CD4-positive, alpha-beta memory T cell (primary cell): ENCODE measurements at places on chromosomes 2 and 18.
A peak's percentile ranks its signal among the peaks of the same experiment; 100 is the strongest.

- no peak for DNase-seq
Measured at GRCh38 chr2:190794377-190794776, 86.2 kb upstream of the GLS start.

- no peak for DNase-seq
Measured at GRCh38 chr2:44038277-44038676, 42.5 kb upstream of the LRPPRC start.

DNA sequence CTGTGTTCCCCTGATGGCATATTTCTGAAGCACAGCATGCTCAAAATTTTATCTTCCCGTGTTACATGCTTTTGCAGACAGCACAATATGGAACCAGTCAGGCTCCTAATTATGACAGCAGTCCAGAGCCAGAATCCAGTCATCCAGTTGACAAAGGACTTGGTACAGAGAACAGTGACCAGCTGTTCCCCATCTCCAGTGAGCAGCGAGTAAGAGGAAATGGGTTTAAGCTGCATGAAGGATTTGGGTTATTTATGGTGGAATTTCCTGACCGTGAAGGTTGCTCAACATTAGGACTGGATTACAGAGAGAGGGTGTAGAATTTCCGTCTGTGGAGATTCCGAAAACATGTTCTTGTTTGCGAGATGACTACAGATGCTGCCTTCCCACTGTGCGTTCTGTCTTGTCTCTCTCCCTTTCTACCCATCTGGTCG, 24.4 kb downstream of the SGPP2 start:
- no peak for DNase-seq

- DNase-seq: no peak
Measured at GRCh38 chr18:41982942-41983660, 28.1 kb downstream of the PIK3C3 start.

DNA sequence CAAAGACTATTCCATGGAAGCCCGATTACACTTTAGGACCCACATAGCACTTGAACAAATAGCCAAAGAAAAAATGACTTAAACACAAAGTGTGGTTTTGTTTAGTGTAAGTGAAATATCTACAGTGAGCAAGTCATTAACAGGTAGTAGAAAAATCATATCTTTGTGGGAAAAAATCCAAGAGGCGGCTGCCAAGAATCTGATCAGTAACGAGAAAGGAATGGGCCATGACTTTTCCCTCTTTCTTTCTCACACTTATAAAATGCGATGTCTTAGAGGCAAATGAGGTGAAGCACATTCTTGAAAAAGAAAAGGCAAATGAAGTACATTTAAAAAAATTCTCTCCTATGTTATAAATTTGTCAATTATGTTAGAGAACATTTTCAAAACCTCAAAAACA, 12.9 kb upstream of the GEMIN6 start:
- no peak for DNase-seq

DNA sequence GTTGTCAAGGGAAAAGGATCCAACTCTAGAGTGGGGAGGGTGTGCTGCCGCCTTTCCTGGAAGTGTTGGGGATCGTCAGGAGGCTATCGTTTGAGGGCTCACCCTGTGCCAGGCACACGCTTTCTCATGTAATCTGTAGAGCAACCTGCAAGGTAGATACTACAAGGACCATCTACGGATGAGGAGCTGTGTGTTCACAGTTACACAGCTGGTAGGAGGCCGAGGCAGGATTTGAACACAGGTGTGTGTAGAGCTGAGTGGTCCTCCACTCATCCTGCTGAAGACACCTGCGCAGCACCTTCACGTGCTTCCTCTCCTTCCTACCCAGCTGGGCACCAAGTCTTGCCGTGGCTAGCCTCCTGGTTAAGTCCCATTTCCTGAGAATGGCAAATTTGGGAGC, 68.3 kb downstream of the MARCO start:
- DNase-seq: no peak

GRCh38 chr2:15931319-15931890, 8.9 kb upstream of the MYCN start:
- no peak for DNase-seq

GRCh38 chr18:13726972-13727331, 479 bp downstream of the RNMT start:
- DNase-seq: no peak

DNA sequence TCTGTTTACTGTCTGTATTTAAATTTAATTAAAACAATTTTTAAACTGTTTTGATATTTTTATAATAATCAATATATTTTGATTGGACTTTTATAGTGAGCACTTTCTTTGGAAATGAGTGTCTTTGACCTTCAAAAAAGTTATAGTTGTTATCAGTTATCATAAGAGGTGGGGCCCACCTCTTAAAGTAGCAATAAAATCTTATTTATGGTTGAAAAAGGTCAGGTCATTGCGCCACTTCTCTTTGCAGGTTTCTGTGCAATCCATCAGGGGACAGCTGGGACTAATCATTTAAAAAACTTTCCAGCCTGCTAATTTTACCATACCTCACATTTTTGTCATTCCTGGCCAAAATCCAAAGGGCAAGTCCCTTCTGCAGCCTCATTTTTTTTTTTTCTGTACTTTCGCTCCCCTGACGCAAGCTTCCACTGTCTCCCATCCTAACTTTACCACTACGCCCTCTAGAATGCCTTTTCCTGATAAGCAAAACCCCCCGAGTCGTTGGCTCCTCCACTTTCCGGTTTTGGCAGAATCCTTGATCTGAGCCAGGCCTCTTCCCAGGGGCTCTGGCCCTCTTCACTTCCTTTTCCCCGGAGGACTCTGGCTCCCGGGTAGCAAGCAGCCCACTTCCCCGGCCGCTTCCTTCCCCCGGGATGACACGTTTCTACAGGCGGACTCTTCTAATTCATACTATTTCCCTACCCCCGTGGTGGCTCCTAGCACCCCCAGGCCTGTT, 1.1 kb upstream of the SEH1L start:
- no peak for DNase-seq

DNA sequence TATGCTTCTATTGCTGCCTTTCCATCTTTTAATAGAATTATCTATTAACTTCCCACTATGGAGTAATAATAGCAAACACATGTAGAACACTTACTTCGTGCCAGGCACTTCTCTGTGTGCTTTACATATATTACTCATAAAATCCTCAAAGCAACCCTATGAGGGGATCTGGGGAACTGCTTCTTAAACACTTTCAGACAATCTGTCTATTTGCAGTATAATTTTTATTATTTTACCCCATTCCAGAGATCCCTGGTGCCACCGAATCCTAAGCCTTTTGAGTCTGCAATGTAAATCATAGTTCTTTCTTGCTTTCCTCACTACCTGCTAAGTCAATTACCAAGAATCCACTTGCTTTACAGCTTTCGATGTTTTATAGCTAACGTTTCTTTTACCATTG, 25.6 kb upstream of the GCFC2 start:
- DNase-seq: no peak

DNA sequence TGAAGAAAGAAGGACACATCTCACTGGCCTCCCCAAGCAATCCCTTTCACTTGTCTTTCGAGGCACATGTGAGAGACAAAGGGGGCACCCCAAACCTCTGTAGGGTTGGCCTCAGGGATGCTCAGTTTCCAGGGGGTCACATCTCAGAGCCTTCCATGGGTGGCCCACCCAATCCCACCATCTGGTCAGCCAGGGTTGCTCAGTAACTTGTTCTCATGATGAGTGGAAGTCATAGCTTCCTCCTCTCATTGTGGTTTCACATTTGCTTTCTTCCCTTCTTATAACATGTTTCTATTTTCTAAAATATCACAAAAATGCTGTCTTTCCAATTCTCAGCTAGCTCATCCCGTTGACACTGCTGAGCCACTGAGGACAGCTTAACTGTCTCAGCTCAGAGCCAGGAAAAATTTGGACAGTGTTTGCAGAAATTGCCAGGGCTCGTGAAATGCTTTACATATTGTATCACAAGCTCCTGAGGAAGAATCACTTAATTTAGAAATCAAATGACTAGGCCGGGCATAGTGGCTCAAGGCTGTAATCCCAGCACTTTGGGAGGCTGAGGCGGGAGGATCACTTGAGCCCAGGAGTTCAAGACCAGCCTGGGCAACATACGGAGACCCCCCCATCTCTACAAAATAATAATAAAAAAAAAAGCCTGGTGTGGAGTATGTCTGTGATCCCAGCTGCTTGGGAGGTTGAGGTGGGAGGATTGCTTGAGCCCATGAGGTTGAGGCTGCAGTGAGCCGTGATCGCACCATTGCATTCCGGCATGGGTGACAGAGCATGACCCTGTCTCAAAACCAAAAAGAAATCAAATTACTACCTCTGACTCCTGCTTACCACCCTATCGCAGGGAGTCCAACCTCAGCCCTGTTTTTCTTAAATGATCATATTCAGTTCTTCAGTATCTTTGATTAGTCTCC, 129.3 kb downstream of the PRKCE start:
- no peak for DNase-seq

DNA sequence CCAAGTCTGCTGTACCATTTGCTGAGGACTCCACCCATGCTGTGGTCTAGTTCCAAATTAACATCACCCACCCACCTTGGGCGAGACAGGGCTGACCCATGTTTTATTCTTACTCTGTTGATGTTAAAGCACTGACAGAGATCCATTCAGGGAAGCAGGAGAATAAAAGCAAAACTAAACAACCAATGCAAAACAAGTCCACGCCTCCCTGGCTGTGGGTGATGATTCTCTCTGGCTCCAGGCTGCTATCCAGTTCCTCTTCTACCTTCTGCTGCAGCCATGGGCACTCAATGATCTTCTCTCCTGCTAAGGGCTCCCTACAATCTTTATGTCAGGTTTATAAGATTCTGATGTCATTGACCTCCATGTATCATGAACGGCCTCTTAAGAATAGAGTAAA, 786.6 kb upstream of the ID2 start:
- no peak for DNase-seq

DNA sequence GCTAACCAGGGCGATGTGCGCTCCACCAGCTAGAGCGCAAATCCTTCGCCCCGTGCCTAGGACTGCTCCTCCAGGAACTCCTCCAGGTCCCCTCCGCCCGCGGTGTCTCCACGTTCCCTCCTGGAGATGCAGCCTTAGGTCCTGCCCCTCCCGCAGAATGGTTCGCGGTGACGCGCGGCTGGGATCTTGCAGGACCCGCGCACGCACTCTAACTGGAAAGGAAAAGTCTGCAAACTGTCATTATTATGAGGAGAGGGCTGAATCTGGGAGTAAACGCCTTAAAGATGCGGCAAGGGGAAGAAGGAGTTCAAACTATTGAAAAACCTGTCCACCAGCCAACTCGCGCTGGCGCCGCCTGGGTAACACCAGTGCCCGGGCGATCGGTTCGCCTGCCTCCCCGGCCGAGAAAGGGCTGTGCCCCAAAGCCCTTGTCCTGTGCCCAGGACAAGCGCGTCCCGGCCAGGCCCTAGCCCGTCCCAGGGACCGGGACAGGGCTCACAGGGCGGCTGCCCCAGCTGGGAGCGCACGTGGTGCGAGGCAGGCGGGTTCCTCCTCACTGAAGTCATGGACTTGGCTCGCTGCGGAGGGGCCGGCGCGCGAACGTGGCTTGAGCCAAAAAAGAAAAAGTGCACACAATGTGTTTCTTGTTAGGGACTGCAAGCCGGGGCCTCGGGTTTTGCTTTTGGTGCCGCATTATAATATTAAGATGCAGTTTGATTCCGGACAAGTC, 5.5 kb upstream of the ID2 start:
- no peak for DNase-seq

- DNase-seq: no peak
Measured at GRCh38 chr2:65072181-65072970, 16.2 kb downstream of the CEP68 start.

GRCh38 chr2:88451811-88452564, 505 bp downstream of the FOXI3 start:
- peak; percentile 17 for DNase-seq

GRCh38 chr2:90076311-90076710, 1384.8 kb downstream of the RPIA start:
- DNase-seq: no peak

GRCh38 chr2:166969486-166969885, 81.2 kb downstream of the XIRP2 start:
- no peak for DNase-seq

GRCh38 chr2:144505245-144505831, 14.6 kb downstream of the ZEB2 start:
- no peak for DNase-seq

GRCh38 chr18:31661965-31662364, 22.4 kb downstream of the B4GALT6 start:
- DNase-seq: no peak

DNA sequence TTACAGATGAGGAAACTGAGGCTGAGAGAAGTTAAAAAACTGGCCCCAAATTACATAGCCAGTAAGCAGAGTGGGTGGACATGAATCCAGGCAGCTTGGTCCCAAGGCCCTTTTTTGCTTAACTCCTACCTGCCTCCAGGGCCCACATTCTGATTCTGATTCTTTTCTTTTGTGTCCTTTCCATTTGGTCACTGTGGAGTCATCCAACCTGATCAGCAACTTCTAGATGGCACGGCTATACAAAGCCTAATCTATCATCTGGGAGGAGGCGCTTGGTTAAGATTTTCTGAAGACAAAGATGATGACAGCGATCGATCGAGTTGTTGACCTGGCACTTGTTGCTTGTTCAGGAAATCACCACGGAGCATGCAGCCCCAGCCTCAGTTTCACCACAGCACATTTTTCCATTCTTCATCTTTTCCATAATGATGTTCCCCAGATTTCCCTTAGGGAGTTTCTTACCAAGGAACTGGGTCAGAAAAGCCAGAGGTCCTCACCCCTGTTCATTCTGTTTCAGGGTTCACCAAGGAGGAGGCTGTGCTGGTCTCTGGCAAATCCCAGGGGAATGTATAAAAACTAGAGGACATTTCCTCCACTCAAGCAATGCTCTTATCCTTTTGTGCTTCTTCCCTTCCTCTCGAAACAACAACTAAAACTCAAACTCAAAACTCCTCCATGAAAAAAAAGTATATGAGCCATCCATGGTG, 6.9 kb upstream of the IGFBP2 start:
- no peak for DNase-seq

- no peak for DNase-seq
Measured at GRCh38 chr2:204360218-204361007, 184.9 kb upstream of the PARD3B start.

GRCh38 chr2:192124571-192124970, 70.2 kb downstream of the TMEFF2 start:
- no peak for DNase-seq

DNA sequence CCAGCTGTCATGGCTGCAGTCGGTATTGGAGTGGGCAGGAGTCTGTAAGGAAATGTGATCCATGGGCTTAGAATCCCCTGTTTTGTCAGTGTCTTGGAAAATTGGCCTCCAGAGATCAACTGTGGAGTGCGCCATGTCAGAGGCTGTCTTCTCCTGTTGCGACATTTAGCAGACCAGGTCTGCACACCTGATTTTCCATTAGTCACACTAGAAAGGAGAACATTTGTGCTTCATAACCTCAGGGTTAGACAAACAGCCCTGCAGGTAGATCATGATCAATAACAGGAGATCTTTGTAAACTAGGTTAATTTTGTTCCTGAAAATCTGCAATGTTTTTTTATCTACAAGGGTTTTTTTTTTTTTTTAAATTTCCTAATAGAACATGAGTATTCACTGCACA, 28.0 kb downstream of the LDLRAD4 start:
- DNase-seq: no peak

- no peak for DNase-seq
Measured at GRCh38 chr2:8030573-8031303, 651.1 kb upstream of the ID2 start.
